ENCODE measurements at places on chromosomes 3 and 15.

DNA sequence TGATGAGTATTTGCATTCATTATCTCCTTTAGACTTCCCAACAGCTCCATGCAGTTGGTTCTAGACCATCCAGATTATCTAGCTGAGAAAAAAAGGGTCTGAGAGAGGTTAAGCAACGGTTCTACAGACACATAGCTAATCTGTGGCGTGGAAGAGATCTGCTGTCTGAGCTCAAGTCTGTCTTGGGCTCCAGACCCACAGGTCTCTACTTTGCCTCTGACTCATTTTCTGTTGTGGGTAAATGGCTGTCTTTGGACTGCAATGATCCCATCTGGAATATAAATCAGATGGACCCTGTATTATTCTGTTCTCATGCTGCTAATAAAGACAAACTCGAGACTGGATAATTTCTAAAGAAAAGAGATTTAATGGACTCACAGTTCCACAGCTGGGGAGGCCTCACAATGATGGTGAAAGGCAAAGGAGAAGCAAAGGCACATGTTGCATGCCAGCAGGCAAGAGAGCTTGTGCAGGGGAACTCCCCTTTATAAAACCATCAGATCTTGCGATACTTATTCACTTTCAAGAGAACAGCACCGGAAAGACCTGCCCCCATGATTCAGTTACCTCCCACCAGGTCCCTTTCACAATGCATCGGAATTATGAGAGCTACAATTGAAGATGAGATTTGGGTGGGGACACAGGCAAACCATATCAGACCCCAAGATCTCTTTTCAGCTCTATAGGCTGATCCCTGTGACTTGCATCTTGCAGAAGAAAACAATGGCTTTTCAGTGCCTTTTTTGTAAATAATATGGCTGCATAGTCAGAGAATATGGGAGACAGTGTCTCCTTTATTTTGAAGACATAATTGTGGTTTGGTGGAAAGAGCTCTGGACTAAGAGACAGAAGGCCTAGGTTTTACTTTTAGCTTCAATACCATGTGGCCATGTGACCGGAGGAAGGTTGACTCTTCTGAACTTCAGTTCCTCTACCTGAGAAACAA, 24.7 kb downstream of the CEMIP start:
- DNase-seq: no peak

- no peak for DNase-seq
Measured at GRCh38 chr3:56711344-56711743, 28.3 kb upstream of the TASOR start.

- no peak for DNase-seq
Measured at GRCh38 chr15:35306361-35306981, 221.4 kb upstream of the NANOGP8 start.

DNA sequence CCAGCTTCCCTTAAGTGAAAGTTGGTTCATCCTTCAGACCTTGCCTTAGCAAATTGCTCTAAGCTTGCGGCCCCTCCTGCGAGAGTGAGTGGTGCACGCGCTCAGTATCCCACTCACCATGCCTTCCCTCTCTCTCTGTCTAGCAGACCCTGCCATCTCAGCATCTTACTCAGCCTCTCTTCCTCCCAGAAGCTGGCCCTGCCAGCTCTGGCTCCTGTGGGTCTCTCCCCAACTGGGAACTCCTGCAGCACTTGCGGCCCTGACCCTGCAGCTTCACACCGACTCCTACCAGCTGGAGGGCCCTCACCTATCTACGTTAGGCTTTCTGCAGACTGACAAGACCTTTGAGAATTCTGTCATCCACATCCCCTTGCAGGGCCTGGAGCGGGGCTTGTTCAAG, 286.1 kb upstream of the TLE3 start:
- no peak for DNase-seq

GRCh38 chr3:183548262-183548769, 7.2 kb downstream of the KLHL6 start:
- DNase-seq: no peak

- no peak for DNase-seq
Measured at GRCh38 chr15:29208836-29209235, 60.8 kb downstream of the NSMCE3 start.

- DNase-seq: no peak
Measured at GRCh38 chr15:66702787-66703539, 927 bp downstream of the SMAD6 start.

DNA sequence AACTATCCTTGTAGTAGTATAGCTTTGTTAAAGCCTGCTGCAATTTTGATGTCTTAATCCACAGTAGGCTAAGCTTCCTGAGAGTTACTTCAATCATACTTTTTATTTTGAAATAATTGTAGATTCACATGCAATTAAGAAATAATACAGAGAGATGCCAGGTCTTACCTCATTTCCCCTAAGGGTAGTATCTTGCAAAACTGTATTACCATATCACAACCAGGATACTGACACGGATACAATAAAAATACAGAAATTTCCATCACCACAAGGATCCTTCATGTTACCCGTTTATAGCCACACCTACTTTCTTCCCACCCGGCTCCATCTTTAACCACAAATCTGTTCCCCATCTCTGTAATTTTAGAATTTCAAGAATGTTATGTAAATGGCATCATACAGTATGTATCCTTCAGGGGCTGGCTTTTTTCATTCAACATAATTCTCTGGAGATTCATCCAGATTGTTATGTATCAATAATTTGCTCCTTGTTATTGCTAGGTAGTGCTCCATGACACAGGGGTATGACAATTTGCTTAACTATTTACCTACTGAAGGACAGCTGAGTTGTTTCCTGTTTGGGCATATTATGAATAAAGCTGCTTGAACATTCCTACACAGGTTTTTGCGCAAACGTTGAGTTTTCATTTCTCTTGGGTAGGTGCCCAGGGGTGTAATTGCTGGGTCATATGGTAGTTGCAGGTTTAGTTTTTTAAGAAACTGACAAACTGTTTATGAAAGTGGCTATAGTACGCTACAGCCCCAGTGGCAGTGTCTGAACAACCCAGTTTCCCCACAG, 21.6 kb downstream of the BDH1 start:
- DNase-seq: no peak

- DNase-seq: no peak
Measured at GRCh38 chr15:88890495-88890894, 4.8 kb downstream of the HAPLN3 start.

- no peak for DNase-seq
Measured at GRCh38 chr3:168531116-168531515, 435.4 kb upstream of the GOLIM4 start.

- peak; percentile 54 for DNase-seq
Measured at GRCh38 chr3:168116279-168116678, 20.6 kb upstream of the GOLIM4 start.

DNA sequence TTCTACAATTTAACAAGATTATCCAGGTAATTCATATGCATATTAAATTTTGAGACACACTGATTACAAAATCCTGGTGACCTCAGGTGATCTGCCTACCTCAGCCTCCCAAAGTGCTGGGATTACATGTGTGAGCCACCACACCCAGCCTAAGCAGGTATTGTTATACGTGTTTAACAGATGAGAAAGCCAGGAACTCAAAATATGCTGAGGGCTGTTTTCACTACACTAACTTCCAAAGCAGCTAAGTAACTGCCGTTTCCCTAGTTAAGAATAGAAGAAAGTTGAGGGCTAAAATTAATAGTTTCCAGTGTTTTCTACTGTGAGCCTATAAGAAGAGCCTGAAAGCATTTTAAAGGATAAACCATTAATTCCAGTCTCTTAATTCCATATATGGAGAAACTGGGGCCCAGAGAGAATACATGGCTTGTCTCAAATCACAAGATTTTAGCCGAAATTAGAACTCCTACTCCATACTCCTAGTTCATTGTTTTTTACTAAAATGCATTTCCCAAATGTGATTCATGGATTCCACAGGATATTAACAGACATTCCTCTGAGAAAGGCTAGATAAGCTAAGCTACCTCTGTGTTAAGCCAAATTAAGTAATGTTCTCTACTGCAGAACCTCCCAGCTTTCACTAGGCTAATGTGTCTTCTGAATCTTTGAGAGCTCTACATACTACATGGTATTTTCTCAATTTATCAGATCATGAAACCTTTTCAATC, 17.0 kb upstream of the AVEN start:
- no peak for DNase-seq

DNA sequence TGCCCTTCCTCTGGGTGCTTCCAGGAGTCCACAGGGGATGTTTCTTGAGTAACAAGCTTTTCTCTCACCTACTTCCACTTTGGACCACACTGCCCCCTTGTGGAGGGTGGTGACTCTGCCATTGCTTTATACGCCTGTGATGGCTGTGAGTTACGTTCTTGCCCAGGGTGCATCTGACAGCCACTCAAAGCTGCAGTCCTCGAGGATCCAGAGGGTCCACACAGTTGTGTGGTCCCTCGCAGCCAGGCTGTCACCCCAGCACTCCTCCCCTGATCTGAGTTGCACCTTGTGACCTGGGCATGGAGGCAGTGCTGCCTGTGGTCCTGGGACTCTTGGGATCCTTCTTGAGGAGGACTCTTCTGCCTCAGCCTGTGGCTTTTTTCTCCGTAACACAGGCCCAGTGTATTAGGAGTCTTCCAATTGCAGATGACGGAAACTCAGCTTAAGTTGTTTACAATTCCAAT, 23.4 kb downstream of the FOXL2 start:
- peak; percentile 81 for DNase-seq

- DNase-seq: no peak
Measured at GRCh38 chr3:39169712-39170111, 16.3 kb upstream of the CSRNP1 start.

GRCh38 chr15:90570643-90571042, 40.9 kb downstream of the CRTC3 start:
- no peak for DNase-seq

DNA sequence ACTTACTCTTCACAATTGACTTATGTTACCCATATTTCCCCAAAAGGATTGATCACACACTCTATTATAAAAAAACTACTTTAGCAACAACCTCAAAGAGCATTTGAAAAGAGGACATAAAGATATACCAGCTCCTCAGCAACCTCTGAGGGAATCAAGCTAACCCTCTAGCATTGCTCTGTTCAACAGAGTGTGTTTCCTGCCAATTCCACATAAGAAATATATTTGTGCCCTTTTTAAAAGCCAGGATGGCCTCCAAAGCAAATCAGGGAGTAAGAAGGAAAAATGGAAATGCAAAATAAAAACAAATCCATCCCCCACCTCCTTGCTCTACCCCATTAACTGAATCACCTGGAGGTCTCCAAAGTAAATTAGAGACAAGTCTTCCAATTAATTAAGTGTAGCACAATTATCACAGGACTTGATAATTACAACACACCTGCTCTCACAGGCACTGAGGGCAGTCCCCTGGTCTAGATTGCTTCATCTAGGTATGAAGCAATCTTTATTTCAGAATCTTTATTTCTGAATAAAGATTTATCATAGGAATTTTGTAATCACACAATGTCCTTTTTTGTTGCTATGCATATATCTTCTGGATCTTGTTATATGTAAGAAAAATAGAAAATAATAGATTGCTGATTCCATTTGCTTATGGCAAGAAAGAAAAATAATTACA, 34.8 kb downstream of the GPR176 start:
- no peak for DNase-seq

GRCh38 chr3:10927551-10927950, 65.0 kb upstream of the SLC6A1 start:
- DNase-seq: peak; percentile 5

DNA sequence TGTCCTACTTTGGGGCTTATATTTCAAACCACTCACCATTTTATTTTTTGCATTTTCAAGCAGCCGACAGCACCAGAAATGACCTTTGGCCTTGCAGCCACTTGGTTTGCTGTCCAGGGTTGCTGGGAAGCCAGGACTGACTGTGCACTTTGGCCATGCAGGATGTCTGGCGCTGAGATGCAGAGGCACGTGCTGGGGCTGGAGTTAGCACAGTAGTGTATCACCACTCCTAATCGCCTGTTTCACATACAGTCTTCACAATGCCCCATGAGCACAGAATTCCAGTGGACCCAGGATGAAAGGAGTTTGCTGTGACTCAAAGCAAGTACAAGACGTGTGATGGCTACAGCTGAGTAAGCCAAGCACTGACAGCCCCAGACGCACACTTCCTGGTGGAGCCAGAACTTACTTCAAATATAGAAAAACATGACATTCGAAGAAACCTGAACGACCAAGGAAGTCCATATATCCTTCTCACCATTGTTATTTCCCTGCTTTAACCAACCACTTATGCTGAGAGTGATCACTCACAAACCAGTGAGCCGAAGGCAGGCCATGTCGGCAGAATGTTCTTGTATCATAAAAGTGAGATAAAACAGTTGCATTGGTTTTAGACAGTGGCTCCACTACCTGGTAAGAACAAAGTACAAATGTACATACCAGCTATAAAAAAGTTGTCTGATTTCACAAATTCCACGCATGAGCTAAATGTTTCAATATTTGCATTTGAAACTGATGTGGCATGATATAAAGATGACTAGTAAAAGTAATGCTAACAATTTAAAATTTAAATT, 16.0 kb downstream of the OCA2 start:
- no peak for DNase-seq

DNA sequence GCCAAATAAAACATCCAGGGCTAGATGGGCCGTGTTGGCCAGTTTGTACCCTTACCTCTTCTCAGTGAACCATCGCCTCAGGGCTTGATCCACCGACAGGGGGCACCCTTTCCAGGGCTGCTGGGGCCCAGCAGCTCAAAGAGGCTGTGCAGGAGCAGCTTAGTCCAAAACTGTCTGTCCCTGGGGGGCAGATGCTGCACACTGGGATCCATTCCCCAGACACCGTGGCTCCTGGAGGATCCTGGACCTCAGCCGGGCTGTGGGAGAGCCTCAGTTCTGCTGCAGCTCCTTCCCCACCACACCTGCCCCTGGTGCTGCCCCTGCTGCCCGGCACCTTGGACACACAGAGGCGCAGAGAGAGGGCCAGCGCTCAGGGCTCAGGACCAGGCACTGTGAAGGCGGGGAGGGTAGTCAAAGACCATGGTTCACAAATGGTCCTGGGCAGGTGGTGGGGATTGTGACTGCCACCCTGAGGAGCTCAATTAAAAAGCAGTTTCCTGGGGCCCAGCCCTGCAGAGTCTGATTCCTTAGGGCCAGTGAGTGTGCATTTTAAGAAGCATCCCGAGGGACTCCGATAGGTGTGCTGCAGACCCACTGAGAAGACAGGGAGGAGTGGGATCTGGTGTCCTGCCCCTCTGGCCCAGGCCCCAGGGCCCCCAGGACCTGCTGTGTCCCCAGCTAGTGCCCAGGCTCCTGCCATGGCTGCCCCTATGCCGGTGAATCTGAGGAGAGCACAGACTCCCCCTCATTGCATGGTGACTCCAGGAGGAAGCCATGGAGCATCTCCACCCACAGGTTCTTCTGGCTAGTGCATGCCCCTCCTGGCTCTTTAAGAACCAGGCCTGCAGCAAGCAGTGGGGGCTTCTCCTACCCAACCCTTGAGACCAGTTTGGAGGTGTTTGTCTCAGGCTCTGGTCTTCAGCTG, 86.5 kb upstream of the PRR20G start:
- DNase-seq: peak; percentile 8

Data from hematopoietic multipotent progenitor cell treated with erythropoietin and hydrocortisone succinate and interleukin-3 and kit ligand, for 15 days (in vitro differentiated cells).